ENCODE measurements at places on chromosomes 12 and 14.

DNA sequence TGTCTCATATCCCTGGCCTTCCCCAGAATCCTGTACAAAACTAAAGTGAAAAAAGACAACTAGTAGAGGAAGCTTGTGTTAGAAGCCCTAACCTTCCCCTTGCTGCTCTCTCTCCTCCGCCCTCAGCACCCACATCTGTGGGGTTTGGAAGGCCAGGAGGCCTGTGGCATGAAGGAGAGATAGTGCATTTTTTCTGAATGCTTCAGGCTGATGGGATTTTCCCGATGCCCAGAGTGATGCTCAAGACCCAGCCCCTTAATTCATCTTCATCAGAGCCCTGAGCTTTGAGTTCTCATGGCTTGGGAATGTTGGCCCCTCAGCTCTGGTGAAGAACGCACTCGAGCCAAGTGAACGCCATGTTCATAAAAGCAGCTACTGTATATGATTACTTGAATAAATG is 5.9 kb downstream of the FGF6 start:
- DNase-seq, result no peak

DNA sequence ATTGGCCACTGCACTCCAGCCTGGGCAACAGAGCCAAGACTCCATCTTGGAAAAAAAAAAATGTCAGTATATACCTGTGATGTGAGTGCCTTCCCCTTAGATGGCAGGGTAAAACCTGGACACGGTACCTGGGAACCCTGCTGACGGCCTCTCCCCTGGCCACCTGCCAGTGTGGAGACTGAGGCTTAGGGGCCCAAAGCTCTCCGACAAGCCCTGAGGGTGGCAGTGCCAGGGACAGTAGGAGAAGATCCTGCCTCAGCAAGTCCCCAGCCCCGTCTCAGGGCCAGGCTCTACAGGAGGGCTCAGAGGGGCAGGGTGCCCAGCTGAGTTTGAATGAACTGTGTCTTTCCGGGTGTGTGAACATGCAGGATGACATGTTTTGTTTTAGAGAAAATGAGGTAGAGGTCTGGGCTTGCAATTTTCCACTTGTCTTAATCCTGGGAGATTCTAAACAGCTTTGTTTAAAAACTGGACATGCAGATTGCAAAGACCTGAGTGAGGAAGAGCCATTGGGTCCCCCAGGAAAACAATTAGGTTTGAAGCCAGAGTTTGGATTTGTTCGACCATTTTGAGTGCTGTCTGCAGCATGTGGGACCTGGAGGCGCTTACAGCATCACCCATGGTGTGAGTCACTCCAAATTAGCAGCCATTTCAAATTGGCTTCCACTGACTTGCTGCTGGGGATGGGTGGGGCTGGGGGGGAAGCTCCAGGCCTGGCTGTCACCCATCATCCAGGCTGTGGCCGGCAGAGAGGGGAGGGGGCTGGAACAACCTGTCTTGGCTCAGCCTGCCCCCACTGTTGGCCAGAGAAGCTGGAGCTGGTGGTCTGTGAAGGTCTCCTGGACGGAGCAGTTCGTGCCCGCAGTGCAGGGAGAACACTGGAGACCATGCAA is 10.8 kb downstream of the TSPAN9 start:
- DNase-seq, result no peak

DNA sequence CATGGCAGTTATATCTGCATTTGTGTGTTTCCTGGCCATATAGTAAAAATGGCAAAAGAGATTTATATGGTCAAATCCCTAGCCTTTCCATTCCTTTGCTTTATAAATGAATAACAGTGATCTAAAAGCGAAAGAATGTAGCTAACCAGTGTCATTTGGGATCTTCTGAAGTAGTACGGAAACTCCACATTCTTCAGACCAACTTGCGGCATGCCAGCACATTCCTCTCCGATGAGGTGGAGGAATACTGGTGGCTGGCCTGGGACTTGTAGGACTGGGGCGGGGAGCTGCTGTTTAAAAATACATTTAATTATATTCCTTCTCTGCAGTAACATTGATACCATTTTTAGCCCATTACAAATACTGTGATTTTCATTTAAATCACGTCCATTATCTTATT is 85.3 kb downstream of the SAMD4A start:
- no peak for DNase-seq

- no peak for DNase-seq
Observed at GRCh38 chr14:91753501-91754128, 21.7 kb upstream of the CATSPERB start.

DNA sequence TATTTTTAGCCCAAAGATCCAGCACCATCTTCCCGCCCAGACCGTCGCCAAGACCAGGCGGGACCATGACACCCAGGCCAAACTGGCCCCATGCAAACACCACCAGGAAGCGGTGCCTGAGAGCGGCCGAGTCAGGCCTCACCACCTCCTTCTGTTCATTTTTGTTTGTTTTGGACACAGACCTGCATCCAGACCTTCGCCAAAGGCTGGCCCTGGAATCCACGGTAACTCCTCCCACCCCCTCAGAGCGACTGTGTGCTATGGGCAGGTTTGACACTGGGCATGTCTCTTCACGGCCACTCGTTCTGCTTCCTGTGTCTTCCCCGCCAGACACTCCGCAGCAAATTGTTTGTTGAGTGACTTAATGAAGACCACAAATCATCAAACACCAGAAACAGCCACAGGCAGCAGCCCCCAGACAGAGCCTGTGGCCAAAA is 47.1 kb downstream of the NCOR2 start:
- peak; percentile 73 for DNase-seq

DNA sequence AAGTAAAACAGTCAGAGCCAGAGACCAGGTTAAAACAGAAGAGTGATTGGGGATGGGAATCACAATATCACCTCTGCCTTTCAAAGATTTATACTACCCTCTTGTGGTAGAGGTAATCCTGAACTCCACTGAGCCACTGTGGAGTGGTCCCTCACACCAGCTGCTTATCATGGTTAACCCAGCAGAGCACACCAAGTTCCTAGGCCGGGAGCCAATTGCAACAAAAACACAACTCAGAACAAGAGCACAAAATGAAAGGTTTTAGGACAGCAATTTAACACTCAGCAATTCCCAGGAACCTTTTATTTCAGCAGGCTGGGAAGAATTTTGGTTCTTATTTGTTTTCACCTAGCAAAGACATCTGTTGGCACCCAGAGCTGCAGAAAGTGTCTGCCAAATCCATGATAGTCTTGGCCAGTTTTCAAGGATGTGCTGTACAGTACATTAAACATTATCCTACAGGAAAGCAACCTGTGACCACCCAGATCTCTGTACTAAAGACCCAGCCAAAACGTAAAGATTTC is 220.5 kb upstream of the ATXN7L3B start:
- peak; percentile 76 for DNase-seq

DNA sequence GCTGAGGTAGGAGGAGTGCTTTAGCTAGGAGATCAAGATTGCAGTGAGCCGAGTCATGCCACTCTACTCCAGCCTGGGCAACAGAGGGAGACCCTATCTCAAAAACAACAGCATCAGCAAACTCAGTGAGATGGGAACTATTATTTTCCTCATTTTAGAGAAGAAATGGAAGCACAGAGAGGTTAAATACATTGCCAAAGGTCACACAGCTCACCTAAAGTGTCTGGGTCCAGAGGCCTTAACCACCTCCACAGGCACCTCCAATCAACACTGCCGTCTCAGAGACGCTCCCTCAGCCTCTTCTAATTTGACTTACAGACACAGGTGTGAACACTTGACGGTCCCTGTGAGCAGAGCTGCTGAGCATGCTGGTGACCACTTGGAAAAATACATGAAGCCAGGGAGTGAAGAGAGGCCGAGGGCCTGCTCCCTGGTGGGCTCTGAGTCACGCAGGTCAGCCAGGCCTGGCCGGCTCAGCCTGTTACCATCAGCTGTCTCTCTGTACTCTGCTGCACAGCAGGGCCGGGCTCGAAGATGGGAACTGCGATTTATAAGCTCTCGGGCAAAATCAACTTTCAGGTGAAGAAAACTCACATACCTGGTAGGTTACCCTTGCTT is 77.5 kb upstream of the RASSF3 start:
- DNase-seq, result no peak

GRCh38 chr12:119079530-119079929 is 98.2 kb downstream of the SRRM4 start:
- DNase-seq, result no peak

GRCh38 chr12:79874665-79875064 is 60.2 kb downstream of the PPP1R12A start:
- no peak for DNase-seq

- no peak for DNase-seq
Observed at GRCh38 chr12:130219929-130220705, 57.9 kb downstream of the FZD10 start.

DNA sequence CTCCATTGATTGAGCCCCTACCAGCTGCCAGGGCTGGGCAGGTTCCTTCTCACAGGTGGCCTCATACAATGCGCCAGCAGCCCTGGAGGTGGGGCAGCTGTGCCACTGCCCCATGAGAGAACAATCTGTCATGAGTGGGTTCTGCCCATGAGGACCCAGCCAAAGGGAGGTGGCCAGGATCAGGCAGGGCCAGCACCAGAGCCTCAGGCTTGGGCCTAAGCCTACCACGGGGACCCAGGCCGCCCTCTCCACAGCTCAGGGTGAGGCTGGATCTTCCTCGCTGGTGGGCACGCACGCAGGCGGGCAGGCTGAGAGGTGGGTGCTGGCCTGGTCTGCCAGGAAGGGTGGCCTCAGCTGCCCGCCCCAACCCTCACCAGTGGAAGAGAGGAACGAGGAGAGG is 110.7 kb downstream of the KIF26A start:
- DNase-seq, result no peak

- peak; percentile 96 for DNase-seq
Observed at GRCh38 chr12:64080319-64081007, 141.6 kb downstream of the KICS2 start.

DNA sequence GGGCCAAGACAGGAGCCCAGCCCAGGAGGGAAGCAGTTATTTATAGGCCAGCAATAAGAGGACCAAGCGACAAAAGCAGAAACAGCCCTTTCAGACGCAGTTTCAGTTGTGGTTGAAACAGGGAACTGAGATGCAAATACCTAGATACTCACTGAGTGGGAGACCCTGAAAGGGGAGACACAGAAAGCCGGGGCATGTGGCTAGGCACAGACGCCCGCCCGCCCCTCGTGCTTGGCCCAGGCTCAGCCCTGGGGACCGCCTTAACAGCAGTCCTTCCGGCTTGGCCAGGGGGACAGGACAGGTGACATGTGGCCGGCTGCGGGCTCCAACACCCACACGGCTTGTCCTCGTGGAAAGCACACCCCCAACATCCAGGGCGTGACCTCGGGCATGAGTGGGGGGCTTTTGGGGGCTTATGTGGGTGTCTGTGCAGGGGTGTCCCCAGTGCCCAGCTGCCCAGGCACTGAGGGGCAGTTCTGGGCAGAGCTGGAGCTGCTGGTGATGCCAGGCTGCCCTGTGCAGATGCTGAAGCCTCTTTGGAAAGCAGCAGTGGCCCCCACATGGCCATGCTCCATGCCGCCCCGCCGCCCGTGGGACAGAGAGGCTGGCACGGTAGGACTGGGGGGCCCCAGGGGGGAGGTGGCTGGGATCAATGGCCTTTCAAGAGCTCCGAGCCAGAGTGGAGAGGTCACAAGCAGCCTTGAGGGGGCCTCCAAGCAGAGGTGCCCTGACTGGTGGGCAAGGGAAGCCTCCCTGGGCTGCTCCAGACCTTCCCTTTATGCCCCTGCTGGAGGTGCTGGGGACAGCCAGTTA is 2.1 kb downstream of the PLD4 start:
- no peak for DNase-seq

GRCh38 chr14:20413744-20414082 is 412 bp upstream of the TEP1 start:
- peak; percentile 56 for DNase-seq

- no peak for DNase-seq
Observed at GRCh38 chr12:108757856-108758255, 26.5 kb upstream of the CORO1C start.

GRCh38 chr14:54570631-54571415 is 3.9 kb downstream of the SAMD4A start:
- DNase-seq, result no peak

- no peak for DNase-seq
Observed at GRCh38 chr12:49588721-49589516, 16.5 kb downstream of the FAM186B start.
